ENCODE measurements at places on chromosomes 12 and 14.

- DNase-seq, result peak; percentile 79
These were observed 11.5 kb downstream of the GTF2A1 start for GRCh38 chr14:81209167-81209836.

DNA sequence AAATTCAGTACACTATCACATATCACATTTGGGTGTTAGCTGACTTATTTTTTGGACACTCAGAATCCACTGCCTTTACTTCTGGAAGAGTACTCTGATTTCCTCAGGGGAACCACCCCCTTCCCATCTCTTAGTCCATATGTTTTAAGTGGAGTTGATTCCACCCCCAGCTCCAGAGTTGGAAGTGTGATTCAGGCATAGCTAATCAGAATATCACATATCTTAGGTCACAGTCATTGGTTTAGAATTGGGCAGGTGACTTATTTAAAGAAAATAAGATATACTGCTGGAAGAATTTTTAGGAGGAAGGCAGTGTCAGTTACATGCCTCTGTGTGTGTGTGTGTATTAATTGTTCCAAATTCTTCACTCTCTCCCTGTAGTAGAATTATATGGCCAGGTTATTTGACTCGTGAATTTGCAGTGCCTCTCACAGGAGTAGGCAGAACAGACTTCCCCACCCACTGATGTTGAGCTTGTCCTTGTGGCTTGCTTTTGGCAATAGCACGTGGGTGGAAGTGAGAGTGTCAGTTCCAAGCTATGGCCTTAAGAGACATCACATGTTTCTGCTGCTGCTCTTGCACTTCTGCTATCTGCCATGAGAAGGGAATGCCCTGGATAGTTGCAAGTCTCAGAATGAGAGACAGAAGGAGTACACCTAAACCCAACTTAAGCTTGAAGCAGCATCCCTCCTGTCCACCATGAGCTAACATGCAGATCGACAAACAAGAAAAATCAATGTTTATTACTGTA lies 6.4 kb upstream of the GAS2L3 start:
- peak; percentile 19 for DNase-seq

DNA sequence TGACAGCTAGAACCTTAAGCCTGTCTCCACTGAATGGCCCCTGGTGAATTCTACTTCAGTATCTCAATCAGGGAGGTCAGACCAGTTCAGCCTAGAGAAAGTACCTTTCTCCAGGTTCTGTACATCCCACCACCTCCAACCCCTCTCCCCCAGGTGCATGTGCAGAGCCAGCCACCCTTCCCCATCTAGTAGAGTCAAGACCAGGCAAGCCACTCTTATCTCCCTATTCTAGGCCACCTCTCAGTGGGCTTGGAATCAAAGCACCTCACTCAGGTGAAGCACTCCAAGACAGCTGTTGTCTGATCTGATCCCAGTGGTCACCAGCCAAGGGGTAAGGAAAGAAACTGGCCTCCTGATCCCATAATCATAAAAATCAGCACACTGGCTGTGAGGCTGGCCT lies 340.9 kb downstream of the BCL11B start:
- DNase-seq, result no peak

DNA sequence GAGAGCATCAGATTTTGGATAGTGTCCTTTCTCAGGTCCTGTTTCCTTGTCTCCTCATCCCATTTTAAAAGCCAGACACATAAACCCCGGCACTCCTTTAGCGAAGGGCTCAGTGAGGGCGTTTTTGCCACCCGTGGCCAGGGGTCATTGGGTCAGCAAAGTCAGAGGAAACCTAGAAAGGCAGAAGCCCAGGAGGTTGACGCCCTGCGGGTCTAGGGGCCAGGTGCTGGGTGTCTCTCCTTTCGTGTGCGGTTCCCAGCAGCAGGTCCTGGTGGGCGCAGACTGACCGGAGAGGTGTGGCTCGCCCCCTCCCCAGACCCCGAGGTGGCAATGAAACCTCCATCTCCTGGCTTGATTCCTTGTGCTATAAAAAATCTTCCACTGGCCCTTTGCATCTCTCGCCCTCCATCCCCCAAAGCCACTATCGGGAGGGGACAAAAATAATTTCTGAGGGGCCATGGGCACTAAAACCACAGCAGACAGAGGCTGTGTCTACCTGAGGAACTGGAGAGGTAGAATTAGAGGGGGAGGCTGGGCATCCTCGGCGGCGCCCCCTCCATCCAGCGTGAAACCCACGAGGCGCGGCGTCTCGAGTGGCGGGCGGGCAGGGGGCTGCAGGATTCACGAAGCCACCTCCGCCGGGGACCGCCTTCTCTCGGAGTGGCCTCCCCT lies 858 bp upstream of the FRMD6 start:
- DNase-seq, result no peak

DNA sequence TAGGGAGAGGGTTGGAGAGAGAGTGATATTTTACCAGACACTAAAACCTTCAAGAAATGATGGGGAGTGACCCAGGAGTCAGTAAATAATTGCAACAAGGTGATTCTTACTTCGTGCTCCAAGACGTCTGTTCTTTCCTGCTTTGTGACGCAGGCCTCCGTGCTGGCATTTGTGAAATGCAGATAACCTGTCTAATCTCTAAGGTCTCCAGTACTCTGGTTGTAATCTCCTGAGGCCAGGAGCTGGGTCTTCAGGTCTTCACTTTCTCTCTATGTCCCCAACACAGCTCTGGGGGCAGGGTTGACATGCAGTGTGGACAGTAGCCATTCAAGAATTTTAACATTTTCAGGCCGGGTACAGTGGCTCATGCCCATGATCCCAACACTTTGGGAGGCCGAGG lies 53.1 kb downstream of the CD9 start:
- peak; percentile 38 for DNase-seq

- no peak for DNase-seq
These were observed 1.7 kb downstream of the KSR2 start for GRCh38 chr12:117967043-117967442.

- no peak for DNase-seq
These were observed 98.4 kb upstream of the SLC38A2 start for GRCh38 chr12:46470975-46471374.

DNA sequence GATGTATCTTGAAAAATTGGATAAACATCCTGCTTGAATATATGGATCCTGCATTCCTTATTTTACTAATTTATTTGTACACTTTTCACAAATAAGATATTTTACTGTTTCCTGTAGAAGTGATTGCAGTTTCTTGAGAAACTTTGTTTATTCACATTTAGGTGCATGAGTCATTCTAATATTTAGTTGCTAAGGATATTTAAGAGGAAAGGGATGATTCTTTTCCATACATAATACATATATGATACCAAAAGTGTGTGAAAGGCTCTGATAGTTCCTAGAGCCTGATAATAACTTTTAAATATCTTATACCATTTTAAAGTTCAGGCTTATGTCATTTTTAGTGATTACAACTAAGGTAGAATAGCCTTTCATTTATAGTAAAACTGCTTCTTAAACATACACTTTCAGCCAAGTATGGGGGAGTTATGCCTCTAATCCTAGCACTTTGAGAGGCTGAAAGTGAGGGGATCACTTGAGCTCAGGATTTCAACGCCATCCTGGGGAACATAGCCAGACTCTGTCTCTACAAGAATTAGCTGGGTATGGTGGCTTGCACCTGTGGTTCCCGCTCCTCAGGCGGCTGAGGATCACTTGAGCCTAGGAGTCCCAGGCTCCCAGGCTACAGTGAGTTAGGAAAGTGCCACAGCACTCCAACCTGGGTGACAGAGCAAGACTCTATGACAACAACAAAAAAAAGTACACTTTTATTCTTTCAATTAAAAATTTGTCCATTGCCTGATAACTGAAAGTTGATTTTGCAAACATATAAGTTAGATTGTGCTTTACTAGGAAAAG lies 262.6 kb upstream of the LRIG3 start:
- no peak for DNase-seq

DNA sequence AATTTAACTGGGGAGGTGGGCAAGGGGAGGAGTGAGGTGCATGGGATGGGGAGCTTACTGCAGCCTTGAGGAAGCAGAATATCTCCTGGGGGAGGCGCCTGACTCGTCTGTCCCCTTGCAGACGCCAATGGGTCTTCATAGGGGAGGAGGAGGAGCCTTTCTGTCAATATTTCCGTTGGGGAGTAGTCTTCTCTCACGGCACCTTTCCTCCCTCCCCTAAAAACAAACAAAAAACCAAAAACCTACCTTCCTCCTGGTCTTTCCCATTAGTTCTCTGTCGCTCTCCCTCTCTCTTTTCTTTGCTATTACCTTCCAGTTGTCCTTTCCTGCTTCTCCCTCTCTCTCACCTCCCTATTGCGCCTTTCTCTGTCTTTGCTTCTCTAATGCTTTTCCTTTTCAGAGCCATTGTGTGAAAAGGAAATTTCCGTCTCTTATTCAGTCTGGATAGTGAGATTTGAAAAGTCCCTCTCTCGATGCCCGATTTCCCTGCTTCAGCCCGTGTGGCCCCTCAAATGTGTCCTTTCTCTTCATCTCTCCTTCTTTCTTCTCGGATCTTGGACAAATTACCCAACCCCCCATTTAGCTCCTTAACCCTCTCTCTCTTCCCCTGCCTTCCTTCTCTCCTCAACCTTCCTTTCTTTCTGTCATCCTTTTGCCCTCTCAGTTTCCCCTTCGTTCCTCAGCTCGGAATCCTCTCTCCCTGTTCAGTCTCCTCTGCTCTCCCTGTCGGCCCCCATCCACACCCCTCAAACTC lies 5.9 kb downstream of the GPR84 start:
- DNase-seq, result peak; percentile 69

- DNase-seq, result no peak
These were observed 95.8 kb downstream of the PRKCH start for GRCh38 chr14:61417141-61417540.

DNA sequence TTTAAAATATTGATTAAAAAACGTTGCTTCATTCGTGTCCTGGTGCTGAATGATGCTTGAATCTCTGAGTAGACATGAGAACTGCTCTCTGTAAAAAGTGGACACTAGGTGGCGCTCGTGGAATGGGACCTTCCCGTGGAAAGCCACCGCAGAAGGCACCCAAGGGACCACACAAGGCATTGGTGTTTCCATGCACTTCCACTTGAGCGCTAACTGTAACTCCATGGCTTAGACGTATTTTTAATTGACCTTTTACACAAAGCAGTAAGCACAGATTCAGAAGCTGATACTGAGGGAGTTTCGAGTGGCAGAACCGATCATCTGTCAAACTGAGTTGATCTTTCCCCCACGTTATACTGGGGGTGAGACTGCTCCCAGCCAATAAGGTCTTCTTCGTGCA lies 135.3 kb downstream of the PRKCH start:
- peak; percentile 77 for DNase-seq

- peak; percentile 87 for DNase-seq
These were observed 145.1 kb downstream of the SLC25A21 start for GRCh38 chr14:37027188-37027824.

- DNase-seq, result no peak
These were observed 213.7 kb upstream of the NPAS3 start for GRCh38 chr14:32724867-32725471.

DNA sequence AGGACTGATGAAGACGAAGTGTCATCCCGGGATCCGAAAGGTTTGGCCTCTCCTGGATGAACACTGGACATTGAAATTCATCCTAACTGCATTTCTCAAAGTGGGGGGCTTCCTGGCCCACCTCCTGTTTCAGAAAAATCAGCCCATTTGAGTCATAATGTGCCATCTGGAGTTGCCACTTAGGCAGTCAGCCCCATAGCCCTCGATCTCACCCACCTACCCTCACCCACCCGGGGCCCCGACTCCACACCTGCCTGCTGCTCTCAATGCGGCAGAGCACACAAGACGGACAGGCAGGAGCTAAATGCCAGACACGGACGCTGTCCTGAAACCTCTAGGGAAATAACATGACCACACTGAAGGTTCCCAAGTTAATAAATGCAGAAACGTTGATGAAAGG lies 12.6 kb downstream of the DLK1 start:
- DNase-seq, result no peak

GRCh38 chr12:9763025-9763424 lies 2.3 kb upstream of the CD69 start:
- peak; percentile 93 for DNase-seq

GRCh38 chr12:120078868-120079267 lies 37.7 kb downstream of the RAB35 start:
- DNase-seq, result no peak

- peak; percentile 83 for DNase-seq
These were observed 27.6 kb upstream of the PHC1 start for GRCh38 chr12:8886502-8887284.

DNA sequence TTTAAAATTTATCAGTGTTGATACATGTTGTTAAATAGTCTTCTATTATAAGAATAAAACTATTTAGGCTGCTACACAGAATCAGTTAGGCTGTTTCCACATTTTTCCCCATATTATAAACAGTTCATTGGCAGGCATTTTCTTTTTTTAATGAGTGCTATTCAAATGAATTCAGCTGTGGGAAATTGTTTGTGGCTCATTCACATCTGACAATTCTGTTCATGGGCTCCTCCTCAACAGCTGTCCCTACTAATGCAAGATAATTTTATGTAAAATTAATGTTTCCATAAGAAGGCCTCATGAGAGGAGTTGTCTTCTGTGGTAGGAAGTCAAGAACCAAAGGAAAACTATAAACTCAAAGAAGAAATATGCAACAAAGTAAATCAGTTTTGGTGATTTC lies 218.0 kb downstream of the PPFIA2 start:
- DNase-seq, result no peak

DNA sequence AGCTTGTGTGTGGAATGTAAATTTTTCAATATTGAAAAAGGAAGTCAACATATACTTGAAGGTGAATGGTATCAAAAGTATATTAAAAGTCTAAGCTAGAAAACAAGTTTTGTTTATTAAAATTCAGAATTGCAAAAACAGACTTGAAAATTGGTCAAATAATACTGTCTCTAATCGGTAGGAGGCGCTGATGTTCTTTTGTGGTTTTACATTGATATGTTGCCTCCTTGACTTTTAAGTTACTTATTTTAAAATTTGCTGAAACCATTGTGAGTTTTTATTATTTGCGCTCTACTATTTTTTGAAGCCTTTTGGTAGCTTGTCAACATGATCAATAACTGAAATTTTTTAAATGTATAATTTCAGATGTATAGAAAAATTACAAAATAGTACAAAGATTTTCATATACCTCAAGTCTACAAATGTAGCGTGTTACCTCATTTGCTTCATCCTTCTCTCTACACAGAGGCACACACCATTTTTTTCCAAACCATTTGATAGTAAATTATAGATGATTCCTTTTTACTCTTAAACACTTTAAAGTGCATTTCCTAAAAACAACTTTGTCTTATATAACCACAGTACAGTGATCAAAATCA lies 6.9 kb downstream of the RTRAF start:
- DNase-seq, result peak; percentile 38

- DNase-seq, result peak; percentile 19
These were observed 182.2 kb upstream of the MDGA2 start for GRCh38 chr14:47857646-47858045.

GRCh38 chr14:92316176-92316575 lies 6.8 kb upstream of the SLC24A4 start:
- DNase-seq, result no peak

All from OCI-M1 (cell line).